ENCODE measurements at places on chromosomes 5 and 9.

DNA sequence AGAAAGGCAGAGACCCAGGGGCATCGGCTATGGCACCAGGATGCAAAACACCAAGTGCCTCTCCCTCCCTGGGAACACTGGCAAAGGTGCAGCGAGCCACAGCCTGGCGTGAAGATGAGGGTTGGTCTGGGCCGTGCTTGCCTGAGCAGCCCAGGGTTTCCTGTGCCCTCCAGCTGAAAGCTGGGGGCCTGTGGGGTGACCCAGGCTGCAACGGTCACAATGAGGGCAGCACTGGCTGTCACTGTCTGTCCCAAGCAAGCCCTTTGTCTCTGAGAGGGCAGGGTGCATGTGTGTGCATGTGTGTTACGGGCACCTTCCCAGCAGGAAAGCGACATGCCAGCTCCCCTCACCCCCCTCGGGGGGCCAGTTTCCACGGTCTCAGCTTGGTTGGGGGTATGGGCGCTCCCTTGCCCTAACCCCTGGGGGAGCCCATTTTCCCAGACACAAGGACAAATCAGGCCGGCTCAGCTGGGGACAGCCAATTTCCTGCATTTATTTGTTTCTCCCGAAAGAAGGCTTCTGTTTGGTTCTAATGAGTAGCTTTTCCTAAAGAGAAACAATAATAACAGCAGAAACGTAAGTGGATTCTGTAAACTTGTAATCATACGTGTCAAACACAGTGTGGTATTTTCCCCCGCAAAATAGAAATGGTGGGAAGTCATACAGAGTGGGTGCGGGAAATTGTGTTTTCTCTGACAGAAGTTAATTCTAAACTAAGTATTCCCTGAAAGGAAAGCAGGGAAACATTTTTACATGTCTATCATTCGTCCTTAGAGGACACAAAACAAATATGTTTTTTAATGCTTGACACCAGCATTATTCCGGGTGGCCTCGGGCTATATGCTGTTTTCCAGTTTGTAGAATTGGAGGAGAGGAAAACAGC is 21.3 kb downstream of the MRPL36 start:
- DNase-seq = no peak

- no peak for DNase-seq
Measured at GRCh38 chr5:31343946-31344345, 150.5 kb downstream of the CDH6 start.

DNA sequence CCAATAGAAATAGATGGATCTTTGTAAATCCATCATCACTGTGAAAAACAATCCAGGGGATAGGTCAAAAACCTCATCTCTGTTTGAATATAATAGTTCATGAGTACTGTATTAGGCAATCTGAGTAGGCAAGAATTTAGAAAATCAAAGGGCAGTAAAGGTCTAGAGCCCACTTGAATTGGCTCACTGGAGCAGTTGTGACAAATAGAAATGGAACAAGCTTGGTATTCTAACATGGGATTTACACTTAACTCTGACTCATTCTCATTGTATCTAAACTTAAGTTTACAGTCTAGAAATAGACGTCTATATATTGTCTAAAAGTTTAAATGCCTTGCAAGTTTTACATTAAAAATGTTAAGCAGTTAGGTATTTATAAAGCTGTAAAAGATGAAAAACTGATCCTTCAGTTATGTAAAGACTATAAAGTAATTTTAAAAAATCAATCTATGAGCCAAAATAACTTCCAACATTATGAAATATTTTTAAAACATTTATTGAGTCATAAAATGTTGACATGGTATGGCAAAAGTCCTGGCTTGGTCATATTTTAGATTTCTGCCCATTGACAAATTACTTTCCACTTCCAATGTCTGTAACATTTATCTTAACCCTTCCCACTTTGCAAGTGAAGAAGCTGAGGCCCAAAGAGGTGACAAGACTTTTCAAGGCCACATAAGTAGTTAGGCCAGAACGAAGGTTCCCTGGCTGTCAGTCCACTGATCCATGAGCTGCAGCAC is 203.7 kb upstream of the NREP start:
- peak; percentile 54 for DNase-seq

DNA sequence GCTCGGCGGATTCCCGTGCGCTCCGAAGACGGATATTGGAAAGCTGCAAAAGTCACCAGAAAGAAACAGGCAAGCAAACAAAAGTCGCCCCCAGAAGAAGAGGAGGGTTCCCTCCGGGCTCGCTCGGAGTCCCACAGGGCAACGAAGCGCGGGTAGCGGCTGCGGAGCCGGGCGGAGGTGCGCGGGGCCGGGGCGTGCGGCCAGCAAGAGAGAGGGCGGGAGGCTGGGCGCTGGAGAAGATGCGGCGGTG is at the start of gene FBN2:
TSS of gene FBN2 (minus strand) at position 246 of the 250 bp plus-strand sequence. CDS start 642 bp downstream, outside the sequence.
- no peak for DNase-seq

Measured in suppressor macrophage treated with lipopolysaccharide for 4 hours (primary cell).